ENCODE measurements at places on chromosomes 11 and 22.

- DNase-seq = peak; percentile 87
These were observed 13.9 kb downstream of the SLC35E4 start for GRCh38 chr22:30649430-30650007.

DNA sequence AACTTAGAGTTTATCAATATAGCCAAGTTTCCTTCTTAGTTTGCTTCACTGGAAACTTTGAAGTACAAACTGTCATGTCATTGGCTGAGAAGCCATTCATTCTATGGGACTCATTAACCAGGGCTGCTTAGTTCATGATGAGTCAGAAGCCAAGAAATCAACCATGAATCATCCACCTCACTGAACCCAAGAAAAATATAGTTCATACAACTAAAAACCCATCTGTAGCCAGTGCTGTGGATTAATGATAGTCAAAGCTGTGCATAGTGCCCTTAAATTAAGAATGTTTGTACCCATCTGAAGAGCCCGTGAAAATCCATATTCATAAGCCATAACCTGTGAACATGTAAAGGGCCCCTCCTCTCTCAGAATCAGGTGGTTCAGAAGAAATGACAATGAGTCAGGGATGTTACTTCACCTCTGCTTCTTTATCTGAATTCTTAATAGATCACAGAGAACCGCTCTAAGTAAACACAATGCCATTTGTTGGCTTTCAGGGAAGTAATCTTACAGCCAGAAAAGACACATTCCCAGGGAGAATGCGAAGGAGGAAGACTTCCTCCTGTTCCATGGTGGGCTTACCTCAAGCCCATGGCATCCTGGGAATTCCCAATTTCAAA lies 25.4 kb downstream of the MMP20 start:
- DNase-seq = peak; percentile 97

- no peak for DNase-seq
These were observed 729 bp downstream of the IL17RA start for GRCh38 chr22:17085277-17086181.

- no peak for DNase-seq
These were observed 95.3 kb downstream of the CCDC83 start for GRCh38 chr11:85950317-85951048.

DNA sequence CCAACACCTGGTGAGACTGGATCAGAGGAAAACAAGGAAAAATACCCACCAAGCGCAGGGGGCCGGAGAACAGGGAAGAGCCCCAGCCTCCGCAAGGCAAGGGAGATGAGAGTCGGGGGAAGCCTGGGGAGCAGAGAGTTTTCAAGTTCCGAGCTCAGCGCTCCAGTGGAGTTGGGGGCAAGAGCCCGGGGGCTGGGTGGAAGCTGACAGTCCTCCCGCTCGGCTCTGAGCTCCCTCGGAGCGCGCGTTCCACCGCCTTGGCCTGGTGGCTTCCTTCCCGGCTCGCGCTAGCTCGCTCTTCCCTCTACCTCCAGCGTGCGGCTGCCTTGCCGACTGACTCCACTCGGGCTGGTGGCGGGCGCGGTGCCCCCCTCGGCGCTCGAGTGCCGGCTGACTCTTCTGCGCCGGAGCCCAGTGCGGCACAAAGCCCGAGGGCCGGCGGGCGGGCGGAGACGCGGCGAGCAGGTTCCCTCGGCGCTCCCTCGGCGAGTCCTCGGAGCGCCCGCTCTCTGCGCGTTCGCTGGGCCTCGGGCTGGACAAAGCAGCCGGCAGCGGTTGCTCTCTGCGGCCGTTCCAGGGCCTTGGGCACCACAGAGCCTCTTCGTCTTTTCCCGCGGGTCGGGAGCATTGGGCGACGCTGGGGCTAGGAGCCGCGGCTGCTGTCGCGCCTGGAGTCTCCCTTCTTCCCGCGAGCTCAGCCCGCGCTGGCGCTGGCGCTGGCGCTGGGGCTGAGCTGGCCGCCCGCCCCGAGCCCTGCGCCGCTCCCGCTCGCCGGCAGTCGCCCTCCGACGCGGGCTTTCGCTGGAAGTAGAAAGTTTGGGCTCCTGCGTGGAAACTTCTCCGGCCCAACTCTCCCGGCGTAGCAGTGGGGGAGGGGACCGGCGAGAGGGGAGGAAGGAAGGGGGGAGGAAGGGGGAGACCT lies 1.0 kb downstream of the PAX6 start:
- peak; percentile 26 for DNase-seq

DNA sequence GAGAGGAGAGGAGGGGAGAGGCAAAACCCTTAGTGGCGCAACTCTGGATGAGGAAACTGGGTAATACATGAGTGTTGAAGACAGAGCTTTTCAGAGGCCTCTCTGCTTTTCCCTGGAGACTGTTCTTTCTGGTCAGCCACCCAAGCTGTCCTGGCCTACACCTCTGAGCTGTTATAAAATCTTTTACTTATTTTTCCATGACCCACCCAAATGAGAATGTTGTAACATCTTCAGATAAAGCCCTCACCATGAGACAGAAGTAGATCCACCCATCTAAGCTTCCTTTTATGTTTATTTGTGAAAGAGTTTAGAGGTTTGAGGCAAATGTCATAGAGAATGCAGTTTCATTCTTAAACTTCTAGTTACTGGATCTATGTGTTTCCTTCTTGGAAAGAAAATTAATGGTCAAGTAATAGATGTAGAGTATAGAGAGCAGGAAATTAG lies 20.3 kb upstream of the APLP2 start:
- DNase-seq = no peak

- no peak for DNase-seq
These were observed 274.9 kb downstream of the FAM181B start for GRCh38 chr11:82458761-82459160.

GRCh38 chr22:21446128-21446826 lies 20.9 kb upstream of the TMEM191C start:
- no peak for DNase-seq

- no peak for DNase-seq
These were observed 12.4 kb downstream of the UCP2 start for GRCh38 chr11:73969991-73970800.

GRCh38 chr22:31550871-31551370 lies 54.6 kb downstream of the SFI1 start:
- DNase-seq = no peak

DNA sequence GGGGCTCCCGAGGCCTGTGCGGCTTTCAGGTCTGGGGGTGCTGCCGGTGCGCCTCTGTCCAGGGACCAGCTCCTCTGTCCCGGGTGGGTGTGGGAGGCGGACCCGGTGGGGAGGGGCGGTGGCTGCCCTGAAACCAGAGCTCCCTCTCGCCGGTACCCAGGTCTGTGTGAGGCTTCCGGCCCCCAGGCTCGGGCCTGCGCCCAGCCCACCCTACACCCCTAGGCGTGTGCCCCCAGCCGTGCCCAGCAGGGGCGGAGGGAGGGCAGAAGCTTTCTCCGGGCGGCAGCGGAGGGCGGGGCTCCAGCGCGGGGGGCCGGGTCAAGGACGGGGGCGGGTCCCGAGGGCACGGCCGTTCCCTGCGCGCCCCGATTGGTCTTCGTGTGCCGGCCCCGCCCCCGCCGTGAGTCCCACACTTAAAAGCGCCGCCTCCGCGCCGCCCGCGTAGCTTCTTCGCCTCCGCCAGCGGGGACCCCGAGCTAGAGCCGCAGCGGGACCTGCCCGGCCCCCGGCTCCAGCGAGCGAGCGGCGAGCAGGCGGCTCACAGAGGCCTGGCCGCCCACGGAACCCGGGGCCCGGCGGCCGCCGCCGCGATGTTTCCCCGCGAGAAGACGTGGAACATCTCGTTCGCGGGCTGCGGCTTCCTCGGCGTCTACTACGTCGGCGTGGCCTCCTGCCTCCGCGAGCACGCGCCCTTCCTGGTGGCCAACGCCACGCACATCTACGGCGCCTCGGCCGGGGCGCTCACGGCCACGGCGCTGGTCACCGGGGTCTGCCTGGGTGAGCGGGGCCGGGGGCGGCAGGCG lies 616 bp downstream of the PNPLA2 start:
- DNase-seq = peak; percentile 71

- DNase-seq = no peak
These were observed 1.2 kb downstream of the DRAP1 start for GRCh38 chr11:65920372-65920802.

- DNase-seq = peak; percentile 81
These were observed 28.2 kb downstream of the OR6Q1 start for GRCh38 chr11:58059007-58059350.

DNA sequence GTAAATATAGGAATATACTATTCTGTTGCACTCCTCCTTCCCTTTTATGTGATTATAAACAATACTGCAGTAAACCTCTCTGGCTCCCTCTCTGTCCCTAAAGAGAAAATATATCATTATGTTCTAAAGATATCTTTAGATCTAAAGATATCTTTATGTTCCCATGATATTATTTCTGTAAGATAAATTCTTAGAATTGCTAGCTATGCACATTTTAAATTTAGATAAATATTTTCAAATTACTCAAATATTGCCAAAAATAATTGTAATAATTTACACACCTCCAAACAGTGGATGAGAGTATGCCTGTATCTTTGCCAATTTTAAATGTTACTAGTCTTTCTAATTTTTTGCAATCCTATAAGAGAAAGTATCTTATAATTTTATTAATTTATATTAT lies 10.3 kb upstream of the DEUP1 start:
- DNase-seq = no peak

GRCh38 chr11:10796191-10796590 lies 12.5 kb downstream of the EIF4G2 start:
- DNase-seq = peak; percentile 14

DNA sequence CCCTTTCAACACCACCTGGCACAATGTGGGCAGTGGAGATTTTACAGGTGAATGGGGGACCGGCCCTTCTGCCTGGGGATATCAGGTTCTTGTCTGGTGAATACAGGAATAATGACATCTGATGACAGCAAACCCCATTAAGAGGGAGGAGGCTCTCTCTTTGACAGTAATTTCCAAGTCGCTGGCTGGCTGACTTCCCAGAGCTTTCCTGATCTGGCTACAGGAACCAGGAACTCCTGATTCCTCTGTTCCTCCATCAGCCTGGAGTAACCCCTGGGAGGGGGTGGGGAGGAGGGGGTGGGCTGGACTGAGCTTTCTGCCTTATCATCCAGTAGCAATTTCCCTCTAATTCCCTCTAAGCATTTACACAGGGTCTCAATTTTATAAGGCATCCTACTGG lies 3.7 kb upstream of the MIEF1 start:
- no peak for DNase-seq

DNA sequence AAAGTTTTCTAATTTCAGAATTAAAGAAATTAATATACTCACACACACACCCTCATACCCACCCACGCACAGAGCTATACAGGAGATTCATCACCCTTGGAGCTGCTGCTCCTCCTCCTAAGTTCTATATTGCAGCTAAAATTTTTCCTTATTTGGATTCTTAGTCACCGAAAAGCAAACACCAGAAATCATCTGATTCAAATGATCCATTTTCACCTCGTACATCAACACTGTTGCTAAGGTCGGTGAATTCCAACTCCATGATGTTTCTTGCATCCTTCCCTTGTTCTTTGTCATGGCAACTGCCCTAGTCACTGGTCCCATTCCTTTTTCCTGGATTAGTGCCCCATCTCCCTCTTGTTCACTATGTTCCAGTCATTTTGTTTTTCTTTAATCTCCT lies 286.2 kb downstream of the GRM5 start:
- peak; percentile 98 for DNase-seq

GRCh38 chr11:30282289-30282631 lies 40.6 kb upstream of the ARL14EP start:
- no peak for DNase-seq

GRCh38 chr22:40041366-40042137 lies 46.8 kb downstream of the FAM83F start:
- DNase-seq = no peak

DNA sequence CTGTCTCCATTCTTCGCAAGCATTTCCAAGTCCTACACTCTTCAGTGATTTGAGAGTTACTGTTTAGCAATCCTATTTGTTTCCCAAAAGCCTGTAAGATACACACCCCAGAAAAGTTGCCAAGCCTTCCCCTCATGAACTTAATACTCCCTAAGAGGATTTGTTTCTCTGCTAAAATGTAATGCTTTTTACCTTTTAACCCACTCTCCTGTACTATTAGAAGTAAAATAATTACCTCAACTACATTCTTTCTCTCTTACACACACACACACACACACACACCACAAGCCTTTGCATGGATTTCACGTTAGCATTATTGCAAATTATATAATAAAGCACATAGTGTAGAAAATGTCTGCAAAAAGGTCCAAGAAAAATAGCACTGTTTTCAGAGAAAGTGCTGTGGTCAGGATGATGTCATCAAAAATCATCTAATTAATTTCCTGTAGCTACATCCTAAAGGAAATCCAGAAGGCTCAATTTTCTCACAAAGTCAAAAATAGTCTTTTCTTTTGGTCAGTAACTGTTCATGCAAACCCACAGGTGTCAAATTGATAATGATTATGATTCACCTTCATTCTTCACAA lies 364.1 kb upstream of the PITPNB start:
- peak; percentile 54 for DNase-seq

DNA sequence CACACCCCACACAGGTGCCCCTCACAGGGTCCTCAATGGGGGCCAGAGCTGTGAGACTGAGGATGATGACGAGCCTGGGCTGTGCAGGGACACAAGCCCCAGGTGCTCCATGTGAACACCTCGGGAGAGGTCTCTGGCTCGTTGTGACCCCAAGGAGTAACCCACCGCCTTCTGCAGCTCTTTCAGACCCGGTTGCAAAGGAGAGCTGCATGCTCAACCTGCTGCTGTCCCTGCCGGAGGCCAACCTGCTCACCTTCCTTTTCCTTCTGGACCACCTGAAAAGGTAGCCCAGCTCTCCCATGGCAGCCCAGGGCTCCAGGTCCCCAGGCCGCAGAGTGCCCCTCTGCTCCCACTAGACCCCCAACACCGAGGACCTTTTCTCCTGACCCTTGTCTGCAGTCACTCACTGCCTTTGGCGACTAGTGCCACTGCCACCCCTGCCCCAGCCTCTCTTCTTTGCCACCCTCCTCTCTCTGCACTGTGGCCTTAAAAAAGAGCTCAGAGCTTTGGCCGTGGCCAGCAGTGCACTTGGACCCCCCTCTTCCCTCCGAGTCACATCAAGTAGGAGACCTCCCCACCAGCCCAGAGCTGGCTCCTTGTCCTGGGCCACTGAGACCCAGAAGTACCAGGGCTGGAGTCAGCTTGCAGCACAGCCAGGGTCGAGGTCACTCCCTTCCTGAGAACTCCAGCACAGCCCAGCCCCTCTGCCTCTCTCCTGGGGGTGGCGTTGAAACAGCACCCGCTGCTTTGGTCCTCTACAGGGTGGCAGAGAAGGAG lies 133.7 kb downstream of the BCR start:
- DNase-seq = no peak

DNA sequence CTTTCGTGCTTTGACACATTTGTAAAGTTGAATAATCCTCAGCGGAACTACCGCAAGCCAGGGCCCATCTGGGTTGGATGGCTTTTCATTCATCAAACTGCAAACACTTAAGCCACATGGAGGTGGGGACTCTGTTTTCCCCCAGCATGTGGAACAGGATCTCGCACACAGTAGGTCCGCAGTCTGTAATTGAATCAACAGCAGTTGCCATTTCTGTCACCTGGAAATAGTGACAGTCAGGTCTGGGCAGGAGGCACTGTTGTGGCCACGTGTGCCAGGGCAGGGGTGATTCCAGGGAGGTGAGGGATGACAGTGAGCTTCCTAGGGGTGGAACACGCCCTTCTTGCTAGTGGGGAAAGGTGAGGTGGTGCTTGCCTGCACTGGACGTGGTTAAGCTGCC lies 50.7 kb upstream of the ANO1 start:
- DNase-seq = no peak

GRCh38 chr11:20049231-20049630 lies 111.0 kb downstream of the DBX1 start:
- no peak for DNase-seq
